ENCODE measurements at places on chromosomes 5 and 9. TPM values are rescaled to one million over a fixed set of nuclear protein-coding genes. Genes with fewer than 3 reads are reported as not detected.

DNA sequence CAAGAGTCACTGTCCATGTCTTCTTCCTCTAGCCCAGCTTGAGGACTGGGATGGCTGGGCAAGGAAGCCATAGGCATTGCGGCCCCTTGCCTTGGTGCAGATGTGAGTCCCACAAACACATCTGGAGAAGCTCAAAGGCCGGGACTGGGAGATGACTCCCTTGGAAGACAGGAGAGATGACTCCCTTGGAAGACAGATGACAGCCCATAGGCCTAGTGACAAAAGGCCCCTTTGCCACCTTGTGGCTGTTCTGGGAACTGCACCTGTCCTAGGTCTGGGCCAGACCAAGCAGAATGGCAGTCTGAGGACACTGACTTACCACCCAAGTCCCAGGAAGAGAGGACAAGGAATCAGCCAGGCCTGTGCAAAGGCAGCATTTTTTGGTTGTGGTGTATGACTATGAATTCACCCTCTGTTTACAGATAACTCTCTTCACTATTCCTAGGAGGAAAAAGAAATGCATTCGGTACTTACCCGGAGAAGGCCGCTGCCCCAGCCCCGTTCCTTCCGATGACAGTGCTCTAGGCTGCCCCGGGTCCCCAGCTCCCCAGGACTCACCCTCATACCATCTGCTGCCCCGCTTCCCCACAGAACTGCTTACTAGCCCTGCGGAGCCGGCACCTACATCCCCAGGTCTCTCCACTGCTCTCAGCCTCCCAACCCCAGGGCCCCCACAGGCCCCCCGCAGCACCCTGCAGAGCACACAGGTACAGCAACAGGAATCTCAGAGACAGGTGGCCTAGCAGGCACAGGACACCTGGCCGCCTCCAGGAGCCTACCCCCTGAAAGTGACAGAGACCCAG is 30.8 kb downstream of the SKP1 start:
- no peak for DNase-seq

GRCh38 chr5:88244686-88245085 is 24.0 kb downstream of the TMEM161B start:
- DNase-seq, result no peak

DNA sequence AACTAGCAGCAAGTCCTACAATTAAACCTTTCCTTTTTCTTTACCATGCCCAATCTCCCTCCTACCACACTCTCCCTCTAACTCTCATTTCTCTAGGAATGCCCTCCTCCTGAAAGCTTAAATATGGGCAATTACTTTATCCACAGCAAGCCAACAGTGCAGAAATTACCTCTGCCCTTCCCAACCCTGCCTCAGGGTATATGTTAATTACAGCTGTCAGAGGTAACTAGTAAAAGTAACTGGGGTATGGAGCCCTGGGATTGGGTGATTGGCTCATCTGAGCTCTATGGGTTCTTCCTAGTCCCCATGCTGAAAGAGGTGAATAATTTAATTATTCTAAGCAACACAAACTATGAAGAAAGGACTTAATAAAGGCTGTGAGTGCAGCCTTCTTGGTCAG is 478.9 kb upstream of the NMUR2 start:
- DNase-seq, result no peak

DNA sequence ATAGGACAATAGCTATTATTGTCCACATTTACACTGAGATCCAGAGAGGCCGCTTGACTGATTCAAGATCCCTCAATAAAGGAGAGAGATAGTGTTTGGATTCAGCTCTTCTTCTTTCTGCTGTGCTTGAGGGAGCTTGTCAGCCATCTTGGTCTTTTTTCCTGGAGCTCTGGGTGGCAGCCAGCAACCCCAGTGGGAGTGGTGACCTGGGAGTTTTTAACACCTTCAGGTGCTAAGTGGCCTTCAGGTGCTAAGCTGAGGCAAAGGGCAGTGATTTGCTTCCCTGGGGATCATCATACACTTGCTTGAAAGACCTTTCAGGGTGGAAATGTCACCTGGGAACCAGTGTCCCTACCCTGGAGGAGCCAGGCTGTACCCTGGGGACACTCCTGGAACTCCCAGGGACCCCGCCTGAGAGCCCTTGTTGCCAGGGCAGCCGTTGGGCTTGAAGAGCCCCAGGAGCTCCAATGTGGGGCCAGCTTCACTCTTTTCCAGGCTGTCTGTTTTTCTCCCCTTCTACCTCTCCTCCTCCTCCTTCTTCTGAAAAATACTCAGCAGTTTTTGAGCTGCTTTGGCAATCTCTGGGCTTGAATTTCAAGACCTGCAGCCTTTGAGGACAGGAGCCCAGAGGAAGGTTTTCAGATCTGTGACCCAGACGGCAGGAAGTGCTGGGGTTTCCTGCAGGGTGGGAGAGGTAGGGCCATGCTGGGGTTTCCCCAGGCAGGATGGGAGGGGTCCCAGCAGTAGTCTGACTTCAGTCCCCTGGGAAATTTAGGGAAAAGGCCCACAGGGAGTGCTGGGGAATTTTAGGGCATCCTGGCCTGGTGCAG is 59.7 kb downstream of the FGF18 start:
- no peak for DNase-seq

GRCh38 chr5:135189024-135189423 is 155.0 kb upstream of the PITX1 start:
- no peak for DNase-seq

GRCh38 chr5:172932313-172933017 is 26.8 kb upstream of the RPL26L1 start:
- no peak for DNase-seq

GRCh38 chr9:131259432-131259898 is 16.8 kb downstream of the FAM78A start:
- DNase-seq, result no peak

GRCh38 chr9:27864644-27865438 is 291.6 kb upstream of the C9orf72 start:
- DNase-seq, result no peak

DNA sequence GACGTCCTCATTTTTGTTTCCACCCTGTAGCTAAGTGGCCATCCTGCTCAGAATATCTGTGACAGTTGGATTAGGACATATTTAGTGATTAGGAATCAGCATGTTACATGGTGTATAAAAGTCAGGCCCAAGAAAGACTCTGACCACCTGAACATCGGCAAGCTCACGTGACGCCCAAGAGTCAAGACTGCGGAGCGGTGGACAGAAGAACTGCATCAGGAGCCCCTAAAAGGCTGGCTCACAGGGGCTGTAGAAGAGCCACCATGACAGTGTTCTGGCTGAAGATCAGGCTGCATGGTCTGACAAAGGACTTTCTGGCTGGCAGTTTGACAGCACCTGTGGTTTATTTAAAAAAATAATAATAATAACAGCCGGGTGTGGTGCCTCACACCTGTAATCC is 185.3 kb downstream of the AUH start:
- no peak for DNase-seq

DNA sequence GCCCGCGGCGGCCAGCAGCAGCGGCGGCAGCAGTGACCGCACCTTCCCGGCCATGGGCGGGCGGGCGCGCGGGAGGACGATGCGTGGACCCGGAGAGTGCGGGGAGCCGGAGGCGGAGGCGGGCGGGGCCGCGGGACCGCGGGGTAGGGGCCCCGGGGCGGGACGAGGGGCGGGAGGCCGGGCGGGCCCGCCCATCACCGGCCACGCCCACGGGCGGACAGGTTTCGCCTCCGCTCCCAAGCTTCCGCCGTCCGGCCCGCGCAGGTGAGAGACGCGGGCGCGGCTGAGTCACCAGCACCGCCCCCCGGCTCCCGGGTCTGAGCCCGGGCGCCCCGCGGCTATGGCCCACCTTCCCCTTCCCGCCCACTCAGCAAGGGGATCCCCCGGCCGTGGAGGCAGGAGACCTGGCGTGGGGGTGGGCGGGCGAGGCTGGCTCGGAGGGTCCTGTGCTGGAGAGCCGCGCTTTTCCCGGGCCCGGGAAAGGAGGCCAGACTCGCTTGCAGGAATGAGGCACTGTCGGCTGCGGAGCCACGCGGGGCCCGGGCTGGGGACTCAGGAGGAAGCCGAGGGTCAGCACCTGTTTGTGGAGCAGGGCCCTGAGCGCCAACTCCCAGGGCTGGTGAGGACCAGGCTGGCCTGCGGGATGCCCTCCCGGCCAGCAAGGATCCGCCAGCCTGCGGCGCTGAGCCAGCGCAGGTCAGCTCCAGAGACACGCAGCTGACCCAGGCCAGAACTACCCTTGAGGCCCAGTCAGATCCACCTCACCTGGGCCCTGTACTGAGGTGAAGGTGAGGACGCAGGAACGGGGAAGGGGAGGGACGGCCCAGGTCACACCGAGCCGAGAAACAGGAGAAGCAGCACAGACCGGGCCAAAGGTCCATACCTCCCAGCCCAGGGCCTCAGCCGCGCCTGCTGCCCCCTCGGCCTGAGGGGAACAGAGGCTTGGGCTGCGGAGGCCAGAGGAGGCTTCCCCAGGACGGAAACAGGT is at the start of gene ENTPD2:
Gene ENTPD2 (minus strand): TSS at position 118 of the 988 bp plus-strand sequence. CDS start 64 bp downstream, at position 54.
- no peak for DNase-seq

- no peak for DNase-seq
Measured at GRCh38 chr5:32726086-32726557, 15.0 kb downstream of the NPR3 start.

DNA sequence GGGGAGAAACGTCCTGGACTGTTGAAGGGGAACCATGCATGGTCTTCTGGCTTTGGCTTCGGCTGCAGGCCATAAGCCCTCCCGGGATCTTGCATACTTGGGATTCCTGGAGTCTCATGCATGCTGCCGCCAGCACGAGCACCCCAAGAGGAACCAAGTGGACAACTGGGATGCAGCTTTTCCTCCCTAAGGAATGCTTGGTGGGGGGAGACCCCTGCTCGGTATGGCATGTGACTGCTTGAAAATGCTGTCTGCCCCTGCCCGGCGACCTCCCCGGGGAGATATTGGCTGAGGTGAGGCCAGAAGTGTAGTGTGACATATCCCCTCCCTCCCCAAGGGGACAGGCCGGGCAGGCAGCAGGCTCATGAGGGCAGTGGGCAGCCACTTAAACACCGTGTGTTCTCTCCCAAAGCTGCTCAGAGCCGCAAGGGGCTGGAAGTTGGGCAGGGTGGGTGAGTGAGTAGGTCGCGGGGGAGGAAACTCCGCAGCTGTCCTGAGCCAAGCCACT is 15.7 kb downstream of the TMEM171 start:
- no peak for DNase-seq

DNA sequence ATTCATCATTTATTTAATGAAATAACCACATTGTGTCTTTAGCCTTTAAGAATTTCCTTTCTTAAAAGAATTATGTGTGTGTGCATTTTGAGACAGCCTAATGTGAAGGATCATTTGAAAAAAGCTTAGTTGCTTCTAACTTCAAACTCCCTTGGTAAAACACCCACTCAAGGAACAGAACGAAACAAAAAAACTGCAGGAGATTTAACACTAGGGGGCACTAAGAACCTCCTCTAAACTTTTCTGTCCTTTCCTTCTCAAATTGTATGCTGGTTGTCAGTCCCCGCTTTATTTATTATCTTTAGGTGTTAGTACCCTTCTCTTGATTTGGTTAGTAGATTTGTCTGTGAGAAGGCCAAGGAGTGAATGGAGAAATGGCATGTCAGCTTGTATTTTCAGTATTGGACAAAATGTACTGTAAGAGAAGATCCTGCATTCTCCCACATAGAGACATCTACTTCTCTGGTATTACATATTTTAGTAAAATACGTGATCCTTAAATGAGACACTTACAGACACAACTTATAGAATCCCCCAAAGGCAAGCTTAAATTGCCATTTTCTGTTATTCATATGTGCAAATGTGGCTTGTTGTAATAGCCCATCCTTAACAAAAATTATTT is 229.7 kb downstream of the MRPS30 start:
- no peak for DNase-seq

Gene DDX4
- not detected for total RNA-seq

Gene SV2C
- total RNA-seq, result 0.09 TPM

Gene SCGB3A2
- total RNA-seq, result not detected

Gene LHX6
- total RNA-seq, result 4.6 TPM

Gene GFM2
- total RNA-seq, result 10.2 TPM

Gene ZNF300
- total RNA-seq, result 7.4 TPM

Gene TAS2R1
- total RNA-seq, result not detected
